GM23248 (cell line): ENCODE measurements at places on chromosomes 13 and 19.

DNA sequence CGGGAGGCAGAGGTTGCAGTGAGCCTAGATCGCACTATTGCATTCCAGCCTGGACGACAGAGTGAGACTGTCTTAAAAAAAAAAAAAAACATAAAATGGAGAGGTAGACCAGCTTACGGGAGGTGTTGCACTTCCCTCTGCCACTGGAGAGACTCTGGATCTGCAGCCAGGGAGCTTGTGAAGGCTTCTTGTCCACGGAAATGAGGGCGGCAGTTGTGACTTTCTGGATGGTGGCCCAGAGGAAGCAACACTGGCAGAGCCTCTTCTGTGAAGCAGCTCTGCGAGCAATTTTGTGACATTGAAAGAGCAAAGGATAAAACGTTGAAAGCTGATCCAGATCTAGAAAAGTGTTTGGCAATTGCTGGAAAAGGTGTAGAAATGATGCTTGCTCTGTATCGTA lies 10.4 kb downstream of the SPINT2 start:
- no peak for DNase-seq

DNA sequence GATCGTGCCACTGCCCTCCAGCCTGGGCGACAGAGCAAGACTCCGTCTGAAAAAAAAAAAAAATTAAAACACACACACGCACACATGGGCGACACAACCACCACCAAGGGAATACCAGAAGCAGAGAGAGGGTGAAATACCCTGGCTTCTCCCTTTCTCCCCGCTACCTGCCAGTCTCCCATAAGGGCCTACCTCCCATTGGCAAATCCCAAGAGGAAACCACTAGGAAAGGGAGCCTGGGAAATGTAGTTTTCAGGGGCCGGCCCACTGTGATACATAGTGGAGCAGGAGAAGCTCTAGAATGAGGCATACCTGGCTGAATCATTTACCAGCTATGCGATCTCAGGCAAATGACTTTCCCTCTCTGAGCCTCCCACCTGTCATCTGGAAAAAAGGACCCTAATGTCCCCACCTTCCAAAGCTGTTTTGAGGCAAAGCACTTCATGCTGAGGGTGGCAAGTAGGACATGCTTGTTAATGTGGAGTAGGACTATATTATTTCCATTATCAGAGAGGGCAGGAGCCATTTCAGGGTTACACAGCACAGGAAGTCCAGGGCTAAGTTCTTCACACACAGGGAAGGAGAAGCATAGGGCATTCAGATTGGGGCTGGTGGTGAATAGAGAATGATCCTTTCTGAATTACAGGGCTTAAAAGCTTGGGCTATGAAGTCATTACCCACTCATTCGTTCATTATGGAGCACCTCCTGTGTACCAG lies 14.3 kb upstream of the HNRNPUL1 start:
- DNase-seq, result no peak

GRCh38 chr19:12785431-12786031 lies 5.8 kb upstream of the JUNB start:
- DNase-seq, result peak; percentile 17

DNA sequence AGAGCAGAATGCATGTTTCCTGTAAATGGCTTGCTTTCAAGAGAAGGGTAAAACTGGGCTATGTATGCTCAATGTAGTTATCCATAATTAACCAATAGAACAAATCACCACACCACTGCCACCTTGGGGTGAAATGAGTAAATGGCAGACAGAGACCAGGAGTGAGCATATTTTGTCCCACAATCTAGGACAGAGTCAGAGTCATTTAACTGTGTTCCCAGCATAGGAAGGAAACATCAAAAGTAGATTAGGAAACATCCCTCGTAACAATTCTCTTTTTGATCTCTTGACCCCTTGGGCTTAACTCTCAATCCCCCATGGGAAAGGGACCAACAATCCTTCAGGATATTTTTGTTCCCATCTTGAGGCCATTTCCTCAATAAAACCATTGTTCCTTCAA lies 224.8 kb downstream of the NHLRC3 start:
- DNase-seq, result peak; percentile 49

DNA sequence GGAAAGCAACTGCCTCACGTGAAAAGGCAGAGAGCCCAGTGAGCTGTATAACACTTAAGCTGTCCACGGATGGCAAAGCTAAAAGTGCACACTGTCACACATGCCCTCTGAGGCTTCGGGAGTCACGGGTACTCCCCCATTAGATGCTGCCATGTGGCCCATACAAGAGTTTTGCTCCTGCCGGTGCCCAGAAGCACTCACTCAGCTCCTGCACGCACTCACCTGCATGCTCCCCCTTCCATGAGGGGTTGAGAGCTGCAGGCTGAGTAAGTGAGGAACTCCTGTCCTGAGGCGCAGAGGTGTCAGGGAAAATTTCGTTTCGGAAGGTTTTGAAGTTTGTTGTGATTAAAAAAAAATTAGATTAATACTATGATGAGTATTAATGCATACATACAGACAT lies 939.2 kb upstream of the ATXN8OS start:
- DNase-seq, result no peak

DNA sequence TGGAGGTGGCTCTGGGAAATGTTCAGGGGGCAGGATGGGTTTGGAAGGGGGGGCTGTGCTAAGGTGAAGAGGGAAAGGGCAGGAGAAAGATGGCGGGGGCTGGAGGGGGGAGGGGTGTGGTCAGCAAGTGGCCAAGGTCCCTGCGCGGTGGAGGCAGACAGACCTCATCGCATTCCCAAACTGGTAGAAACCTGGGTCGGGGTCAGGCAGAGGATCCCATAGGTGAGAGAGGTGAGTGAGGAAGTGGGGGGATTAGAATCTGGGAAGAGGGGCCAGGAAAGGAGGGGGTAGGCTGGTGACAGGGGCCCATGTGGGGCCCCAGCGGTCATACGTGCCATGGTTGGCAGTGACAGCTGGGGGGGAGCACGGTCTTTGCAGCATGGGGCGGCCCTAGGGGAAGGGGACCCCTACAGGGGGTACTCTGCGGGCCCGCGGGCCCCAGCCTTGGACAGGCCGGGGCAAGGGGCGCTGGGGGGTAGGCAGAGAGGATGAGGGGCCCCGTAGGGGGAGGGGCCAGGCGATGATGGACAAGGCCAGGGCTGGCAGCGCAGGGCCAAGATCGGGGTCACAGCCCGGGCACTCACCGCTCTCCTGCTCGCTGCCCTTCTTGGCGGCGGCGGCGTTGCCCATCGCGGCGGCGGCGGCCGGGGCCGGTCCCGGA lies 514 bp downstream of the PRKACA start:
- DNase-seq, result peak; percentile 30

- DNase-seq, result peak; percentile 84
Measured at GRCh38 chr13:106151056-106151699, 384.3 kb downstream of the EFNB2 start.

DNA sequence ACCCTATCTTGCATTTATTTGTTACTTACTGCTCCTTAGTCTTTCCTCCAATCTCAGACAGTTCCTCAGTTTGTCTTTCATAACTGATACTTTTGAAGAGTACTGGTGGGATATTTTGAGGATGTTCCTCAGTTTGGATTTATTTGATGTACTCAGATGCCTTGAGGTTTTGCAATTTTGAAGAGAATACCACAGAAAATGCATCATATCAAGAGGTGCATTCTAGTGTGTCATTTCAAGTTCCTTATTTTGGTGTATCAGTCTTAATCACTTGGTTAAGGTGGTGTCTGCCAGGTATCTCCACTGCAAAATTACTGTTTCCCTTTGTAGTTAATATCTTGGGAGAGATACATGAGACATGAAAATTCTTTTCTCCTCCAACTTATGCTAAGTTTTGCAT lies 75.1 kb downstream of the URI1 start:
- DNase-seq, result no peak

GRCh38 chr13:25148402-25148771 lies 23.7 kb downstream of the AMER2 start:
- no peak for DNase-seq

GRCh38 chr19:53285087-53285486 lies 17.6 kb upstream of the VN1R4 start:
- no peak for DNase-seq

DNA sequence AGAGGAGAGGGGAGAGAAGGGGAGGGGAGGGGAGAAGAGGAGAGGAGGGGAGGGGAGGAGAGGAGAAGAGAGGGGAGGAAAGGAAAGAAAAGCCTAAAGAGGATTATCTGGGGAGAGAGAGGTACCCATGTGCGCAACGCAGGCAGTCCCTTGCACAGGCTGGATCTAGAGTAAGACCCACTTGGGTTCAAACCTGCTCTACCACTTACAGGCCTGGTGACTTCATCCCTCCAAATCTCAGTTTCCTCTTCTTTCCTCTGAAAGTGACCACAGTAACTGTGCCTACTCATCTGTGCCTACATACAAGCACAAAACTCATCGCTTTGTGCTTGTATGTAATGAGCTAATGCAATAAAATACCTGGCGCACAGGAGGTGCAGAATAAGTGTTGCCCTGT lies 732 bp upstream of the MAP1S start:
- DNase-seq, result no peak

GRCh38 chr13:48194379-48194754 lies 38.6 kb upstream of the ITM2B start:
- peak; percentile 53 for DNase-seq

DNA sequence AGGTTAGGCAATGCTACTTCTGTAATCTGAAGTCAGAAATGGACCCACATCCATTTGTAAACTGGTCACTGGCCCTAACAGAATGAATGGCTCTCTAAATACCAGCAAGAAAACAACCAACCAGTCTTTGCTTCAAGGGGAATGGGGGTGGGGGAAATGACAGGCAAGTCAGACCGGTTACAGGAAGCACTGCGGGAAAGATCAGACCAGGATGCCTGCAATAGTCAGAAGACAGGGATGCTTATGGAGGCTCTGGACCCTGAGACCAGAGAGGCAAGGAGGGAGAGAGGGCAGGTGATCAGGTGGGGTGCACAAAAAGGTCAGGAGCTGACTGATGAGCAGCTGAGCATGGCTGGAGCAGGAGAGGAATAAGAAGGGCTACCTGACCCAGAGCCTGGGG lies 13.1 kb downstream of the MED26 start:
- DNase-seq, result no peak
